ENCODE measurements at places on chromosomes 7 and 10.

DNA sequence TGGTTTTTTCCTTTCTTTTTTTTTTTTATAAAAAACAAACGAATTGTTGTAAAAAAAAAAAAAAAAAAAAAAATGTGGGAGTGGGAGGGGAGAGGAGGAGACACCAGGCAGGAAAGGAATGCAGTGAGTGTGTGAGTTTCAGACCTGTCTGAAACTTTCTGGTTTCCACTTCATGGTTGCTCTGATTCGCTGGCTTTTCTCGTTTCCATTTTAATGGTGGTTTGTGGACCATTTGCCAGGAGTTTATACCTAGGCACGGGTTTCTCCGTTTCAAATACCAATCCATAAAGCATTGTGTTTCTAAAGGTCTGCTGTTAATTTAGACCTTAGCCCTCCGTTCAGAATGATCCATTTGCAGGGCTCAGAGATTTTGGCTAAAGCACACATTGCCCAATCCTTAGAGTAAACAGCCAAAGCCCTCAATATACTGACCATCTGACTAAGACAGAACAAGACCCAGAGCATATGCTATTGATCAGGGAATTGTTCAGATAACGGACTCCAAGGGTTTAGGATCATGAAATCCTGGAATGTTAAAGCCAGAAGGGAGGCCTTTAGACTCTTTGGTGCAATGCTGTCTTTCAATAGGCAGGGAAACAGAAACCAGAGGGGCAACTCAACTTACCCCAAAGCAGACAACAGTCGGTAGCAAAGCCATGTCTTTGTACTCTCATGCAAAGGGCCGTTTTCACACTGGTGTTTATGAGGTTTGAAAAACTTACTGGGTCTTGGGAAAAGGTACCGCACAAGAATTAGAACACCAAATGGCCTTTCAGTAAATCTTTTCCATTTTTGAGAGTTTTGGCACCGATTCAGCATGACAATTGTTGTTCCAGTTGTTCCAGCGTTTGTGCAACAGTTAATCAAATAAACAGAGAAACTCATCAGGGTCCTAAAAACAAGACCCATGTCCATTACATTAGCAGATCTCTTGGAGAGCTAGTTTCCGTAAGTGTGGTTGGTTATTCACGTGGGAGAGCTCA lies 94.3 kb upstream of the AGBL3 start:
- peak; percentile 42 for DNase-seq

GRCh38 chr7:134502463-134503371 lies 24.6 kb upstream of the AKR1B10 start:
- no peak for DNase-seq

DNA sequence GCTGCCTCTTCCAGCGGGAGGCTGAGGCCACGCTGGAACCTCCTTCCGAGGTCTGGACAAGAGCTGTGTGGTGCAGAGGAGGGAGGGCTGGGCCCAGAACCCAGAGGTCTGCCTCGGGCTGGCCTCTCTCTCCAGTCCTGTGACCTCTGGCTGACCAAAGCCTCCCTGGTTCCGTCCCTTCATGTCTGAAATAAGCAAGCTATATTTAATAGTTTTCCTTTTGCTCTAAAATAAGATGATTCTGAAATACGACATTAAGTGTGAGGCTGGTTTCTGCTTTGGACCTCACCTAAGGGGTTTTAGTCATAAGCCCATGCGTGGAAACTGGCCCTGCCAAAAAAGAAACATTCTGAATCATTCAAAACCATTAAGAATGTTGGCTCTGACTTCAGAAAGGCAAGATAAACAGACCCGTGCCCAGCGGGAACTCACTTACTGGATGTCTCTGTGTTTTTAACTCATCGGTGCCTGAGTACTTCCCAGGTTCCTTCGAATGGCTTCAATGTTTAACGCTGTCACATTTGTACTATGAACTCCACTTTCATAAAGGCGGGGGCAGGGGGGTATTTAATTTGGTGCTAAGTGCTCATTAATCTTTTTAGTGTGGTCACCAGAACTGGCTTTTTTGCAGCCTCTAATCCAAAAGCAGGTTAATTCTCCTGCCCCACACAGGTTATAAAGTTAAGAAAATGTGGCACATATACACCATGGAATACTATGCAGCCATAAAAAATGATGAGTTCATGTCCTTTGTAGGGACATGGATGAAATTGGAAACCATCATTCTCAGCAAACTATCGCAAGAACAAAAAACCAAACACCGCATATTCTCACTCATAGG lies 157.5 kb upstream of the KLF14 start:
- no peak for DNase-seq

DNA sequence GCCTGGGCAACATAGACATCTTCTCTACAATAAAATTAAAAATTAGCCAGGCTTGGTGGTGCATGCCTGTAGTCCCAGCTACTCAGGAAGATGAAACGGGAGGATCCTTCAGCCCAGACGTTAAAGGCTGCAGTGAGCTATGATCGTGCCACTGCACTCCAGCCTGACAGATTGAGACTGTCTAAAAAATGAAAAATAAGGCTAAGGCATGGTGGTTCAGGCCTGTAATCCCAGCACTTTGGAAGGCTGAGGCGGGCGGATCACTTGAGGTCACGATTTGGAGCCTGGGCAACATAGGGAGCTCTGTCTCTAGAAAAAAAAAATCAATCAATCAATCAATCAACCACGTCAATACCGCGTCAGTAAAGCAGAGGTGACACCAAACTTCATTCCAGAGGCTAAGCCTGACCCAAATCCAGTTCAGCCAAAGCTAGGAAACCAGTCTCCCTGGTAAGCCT lies 31.1 kb downstream of the MRPS24 start:
- DNase-seq = no peak

GRCh38 chr7:2110610-2111396 lies 121.9 kb downstream of the MAD1L1 start:
- no peak for DNase-seq

DNA sequence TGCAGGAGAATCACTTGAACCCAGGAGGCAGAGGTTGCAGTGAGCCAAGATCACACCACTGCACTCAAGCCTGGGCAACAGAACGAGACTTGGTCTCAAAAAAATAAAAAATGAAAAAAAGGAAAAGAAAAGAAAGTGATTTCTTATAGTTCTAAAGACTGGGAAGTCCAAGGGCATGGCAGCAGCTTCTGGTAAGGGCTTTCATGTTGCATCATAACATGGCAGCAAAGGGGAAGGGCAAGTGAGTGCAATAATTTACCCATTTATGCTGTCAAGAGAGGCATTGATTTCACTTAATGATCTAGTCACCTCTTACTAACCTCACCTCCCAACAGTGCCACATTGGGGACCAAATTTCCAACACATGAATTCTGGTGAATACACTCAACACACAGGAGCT lies 8.8 kb upstream of the KLRG2 start:
- no peak for DNase-seq

- no peak for DNase-seq
Measured at GRCh38 chr7:107332488-107333269, 137.2 kb upstream of the GPR22 start.

DNA sequence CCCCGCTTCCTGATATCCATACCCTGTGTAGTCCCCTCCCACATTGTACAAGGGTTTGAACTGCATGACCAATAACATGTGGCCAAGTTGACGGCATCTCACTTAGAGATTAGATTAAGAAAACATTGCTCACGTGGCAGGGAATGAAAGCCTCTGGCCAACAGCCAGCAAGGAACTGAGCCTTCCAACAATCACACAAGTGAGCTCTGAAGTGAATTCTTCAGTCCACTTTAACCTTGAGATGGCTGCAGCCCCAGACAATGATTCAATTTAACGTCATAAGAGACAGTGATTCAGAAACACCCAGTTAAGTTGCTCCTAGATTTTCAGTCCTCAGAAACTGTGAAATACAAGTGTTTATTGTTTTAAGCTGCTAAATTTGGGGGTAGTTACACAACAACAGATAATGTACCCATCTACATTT lies 165.9 kb upstream of the PLXNA4 start:
- DNase-seq = no peak

GRCh38 chr7:99784007-99784406 lies at the start of gene CYP3A4:
Gene CYP3A4 (minus strand): TSS chr7:99784184. CDS start chr7:99784081, 103 bp downstream.
- DNase-seq = no peak

DNA sequence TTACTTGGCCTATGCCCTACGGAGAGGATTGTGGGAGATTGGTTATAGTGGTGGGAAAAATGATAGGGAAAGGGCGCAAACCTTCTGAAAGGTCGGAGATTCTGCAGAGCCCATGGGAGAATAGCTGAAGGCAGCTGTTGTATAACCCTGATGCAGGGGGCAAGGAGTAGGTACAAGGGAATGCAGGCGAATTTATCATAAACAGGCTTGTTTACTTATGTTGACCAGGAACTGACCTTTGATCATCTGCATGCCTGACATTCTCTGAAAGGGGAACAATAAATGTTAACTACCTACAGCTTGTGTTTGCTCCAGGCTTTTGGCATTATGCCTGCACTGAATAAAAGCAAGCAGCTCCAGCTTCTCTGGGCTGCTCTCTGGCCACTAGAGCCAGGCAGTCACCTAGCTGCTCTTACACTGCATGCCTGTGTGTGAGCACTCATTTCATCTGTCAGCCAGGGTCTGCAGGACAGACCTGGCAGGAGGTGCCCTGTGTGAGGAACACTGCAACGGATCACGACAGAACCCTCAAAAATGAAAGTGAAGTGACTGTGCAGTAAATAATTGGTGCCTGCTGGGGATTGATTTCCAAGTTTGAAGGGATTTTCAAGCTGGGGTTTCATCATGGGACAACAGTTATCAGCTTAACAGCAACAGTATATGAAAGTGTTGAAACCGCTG lies 31.1 kb upstream of the ABCA13 start:
- DNase-seq = no peak

DNA sequence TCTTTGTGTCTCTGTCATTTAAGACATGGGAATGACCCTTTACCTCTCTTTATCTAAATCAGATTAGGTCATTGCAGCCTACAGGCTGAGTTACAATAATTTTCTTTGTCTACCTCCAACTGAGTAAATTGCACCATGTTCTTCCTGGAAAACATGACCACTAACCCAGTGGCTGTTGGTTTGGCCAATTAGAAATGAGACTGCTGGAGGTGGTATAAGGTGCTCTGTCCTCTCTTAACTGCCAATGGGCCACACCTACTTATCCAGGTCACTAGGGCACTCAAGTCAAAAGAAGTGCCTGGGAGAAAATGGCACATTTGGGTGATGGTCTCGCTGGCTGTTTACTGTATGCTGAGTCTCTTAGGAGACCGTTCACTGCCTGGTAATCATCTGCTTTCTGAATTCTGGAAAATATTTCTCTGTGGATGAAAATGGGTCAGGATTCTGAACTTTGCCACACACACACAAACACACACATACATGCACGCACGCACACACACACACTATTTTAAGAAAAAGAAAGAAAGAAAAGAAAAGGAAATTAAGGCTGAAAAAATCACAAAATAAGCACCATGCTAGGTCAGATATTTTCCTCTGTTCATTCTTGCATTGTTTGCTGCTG lies 16.4 kb downstream of the STAMBPL1 start:
- no peak for DNase-seq

GRCh38 chr7:70092314-70093204 lies 494.3 kb downstream of the AUTS2 start:
- peak; percentile 48 for DNase-seq

- no peak for DNase-seq
Measured at GRCh38 chr10:84015877-84016595, 123.3 kb upstream of the GHITM start.

DNA sequence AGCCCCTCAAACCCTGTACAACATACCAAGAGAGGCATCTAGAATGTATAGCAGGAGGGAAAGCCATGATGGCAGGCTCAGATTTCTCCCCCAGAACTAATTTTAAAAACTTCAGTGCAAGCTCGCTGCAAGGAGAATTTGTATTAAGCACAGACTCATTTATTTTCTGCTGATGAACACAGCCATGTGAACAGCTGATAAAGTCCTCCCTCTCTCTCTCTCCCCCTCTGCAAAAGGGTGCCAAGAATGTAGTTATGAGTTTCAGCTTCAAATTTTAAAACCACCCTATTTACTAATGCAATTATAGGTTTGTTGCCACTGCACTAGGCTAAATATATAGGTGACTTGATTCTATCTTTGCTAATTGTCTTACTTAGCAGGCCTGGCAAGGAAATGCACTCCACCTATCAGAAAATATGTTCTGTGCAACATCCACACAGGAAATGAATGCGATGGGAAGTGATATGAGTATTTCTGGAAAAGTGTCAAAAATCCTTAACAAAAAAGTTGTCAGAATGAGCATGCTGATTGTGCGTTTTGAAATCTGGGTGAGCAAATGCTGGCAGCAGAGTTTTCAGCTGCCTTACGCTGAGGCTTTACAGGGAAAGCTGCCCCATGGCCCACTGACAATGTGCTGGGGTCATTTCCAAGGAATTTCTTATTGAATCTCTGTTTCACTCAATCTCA lies 43.4 kb upstream of the GHITM start:
- no peak for DNase-seq

DNA sequence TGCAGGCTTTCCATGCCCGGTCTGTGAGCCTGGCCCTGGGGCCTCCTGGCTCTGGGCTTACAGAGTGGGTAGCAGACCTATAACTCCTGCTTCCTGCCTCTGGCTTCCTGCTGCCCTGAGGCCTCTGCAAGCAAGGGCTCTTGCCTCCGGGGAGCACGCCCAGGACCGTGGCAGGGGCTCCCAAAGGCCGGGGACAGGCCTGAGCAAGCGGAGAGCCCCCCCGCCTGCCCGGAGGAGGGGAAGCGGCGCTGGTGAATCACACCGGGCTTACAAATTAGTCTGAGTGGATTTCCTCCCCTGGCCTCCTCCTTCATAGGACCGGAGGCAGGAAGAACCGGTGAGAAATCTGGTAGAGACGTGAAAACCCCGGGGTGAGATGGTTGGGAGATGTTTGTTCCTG lies 1.5 kb upstream of the MYL10 start:
- DNase-seq = no peak

DNA sequence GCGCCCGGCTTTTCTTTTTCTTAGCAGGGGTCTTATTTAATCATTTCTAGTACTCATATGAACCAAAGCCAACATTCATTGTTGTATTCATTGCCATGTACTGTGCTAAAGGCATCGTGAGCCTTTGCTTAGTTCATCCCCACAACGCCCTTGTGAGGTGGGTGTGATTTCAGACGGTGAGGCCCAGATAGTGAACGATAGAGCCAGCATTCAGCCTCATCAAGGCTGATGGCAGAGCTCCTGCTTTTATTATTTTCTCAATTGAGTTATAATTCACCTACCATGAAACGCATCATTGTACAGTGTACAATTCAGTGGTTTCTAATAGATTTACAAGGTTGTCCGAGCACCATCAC lies 50.1 kb downstream of the HK1 start:
- no peak for DNase-seq

DNA sequence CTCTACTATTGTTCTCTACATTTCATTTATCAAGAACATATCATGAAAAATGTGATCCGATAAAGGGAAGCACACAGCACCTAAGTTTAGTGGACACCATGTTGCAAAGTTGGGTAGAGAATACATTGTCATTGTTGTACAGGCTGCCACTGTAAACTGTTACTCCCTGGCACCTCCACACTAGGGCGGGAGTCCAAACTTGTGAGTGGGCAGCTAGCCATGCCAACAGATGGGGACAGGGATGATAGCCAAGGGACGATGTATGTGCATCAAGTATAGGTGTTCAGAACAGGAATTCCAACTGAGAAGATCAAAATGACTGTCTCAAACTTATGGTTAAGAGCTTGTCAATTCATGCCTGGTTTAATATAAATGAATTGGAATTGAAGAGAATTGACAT lies 31.1 kb upstream of the COMMD3 start:
- no peak for DNase-seq
